ENCODE measurements at places on chromosomes 6 and 20. TPM values are rescaled to one million over a fixed set of nuclear protein-coding genes. Genes with fewer than 3 reads are reported as not detected.

ZNF311 gene
- total RNA-seq, result 1.9 TPM

NEDD9 gene
- 51.1 TPM for total RNA-seq

PM20D2 gene
- total RNA-seq, result 48.4 TPM

VARS1 gene
- 38.5 TPM for total RNA-seq

TPBG gene
- total RNA-seq, result 21.0 TPM

Measured in prostate gland (tissue), 2 donors.